Esophagus squamous epithelium (tissue), 5 donors: ENCODE measurements at places on chromosomes 13 and 19.

DNA sequence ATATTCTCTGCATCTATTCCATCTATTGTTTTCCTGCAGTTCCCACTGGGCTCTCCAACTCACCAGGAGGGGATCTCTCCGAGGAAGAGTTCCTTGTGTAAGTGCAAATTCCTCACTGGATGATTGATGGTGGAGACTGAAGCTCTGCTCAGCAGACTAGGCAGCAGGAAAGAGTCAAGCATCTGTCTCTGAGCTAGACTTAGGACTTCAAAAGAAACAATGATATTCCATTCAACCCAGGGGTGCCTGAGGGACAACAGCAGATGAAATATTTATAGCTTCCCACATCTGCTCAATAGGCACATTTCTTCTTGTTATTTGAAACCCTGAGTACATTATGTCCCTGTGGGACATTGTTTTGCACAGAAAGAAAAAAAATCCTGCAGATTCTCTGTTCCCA, at the start of the genes OR7A5 and OR7C1:
Gene OR7A5, minus strand, starts transcription at position 175 of the 400 bp plus-strand sequence. CDS start 6,944 bp downstream, outside the sequence.
Gene OR7C1, minus strand, starts transcription at position 175 of the 400 bp plus-strand sequence. CDS start 35,049 bp downstream, outside the sequence.
- DNase-seq, result no peak
- H3K4me3 ChIP-seq, result no peak within 1 kb of the TSS
- H3K27me3 ChIP-seq, result peaks cover 3% of the 10 kb centered on the region
- H3K36me3 ChIP-seq, result no peaks in the 10 kb centered on the region

- H3K4me1 ChIP-seq, result no peaks in the 10 kb centered on the region
- no peak overlapping the region for H3K4me3 ChIP-seq
- no peak overlapping the region for H3K27ac ChIP-seq
- peaks cover 70% of the 10 kb centered on the region for H3K36me3 ChIP-seq
Measured at GRCh38 chr19:47758443-47758804, 13.1 kb downstream of the NOP53 start.

GRCh38 chr13:80563439-80563838, 222.5 kb upstream of the SPRY2 start:
- no peak overlapping the region for H3K27ac ChIP-seq
- no peaks in the 10 kb centered on the region for H3K4me1 ChIP-seq
- no peak overlapping the region for H3K4me3 ChIP-seq
- no peaks in the 10 kb centered on the region for H3K27me3 ChIP-seq
- no peak for DNase-seq

GRCh38 chr13:35256459-35257148, 219.9 kb downstream of the MAB21L1 start:
- H3K4me3 ChIP-seq, result no peak overlapping the region
- H3K36me3 ChIP-seq, result peaks cover 5% of the 10 kb centered on the region
- H3K27me3 ChIP-seq, result no peaks in the 10 kb centered on the region
- no peak for DNase-seq

GRCh38 chr13:110070511-110071120, 236.3 kb downstream of the COL4A1 start:
- H3K4me3 ChIP-seq, result no peak overlapping the region
- H3K36me3 ChIP-seq, result no peaks in the 10 kb centered on the region
- no peaks in the 10 kb centered on the region for H3K27me3 ChIP-seq
- H3K4me1 ChIP-seq, result no peaks in the 10 kb centered on the region

- H3K4me3 ChIP-seq, result no peak overlapping the region
- no peaks in the 10 kb centered on the region for H3K4me1 ChIP-seq
- H3K27ac ChIP-seq, result no peak overlapping the region
- H3K27me3 ChIP-seq, result no peaks in the 10 kb centered on the region
Measured at GRCh38 chr13:108594153-108594552, 35.3 kb upstream of the MYO16 start.

- H3K36me3 ChIP-seq, result no peaks in the 10 kb centered on the region
- no peaks in the 10 kb centered on the region for H3K4me1 ChIP-seq
- no peaks in the 10 kb centered on the region for H3K27me3 ChIP-seq
- no peak overlapping the region for H3K4me3 ChIP-seq
Measured at GRCh38 chr13:65460136-65460535, 1770.0 kb downstream of the PCDH9 start.

DNA sequence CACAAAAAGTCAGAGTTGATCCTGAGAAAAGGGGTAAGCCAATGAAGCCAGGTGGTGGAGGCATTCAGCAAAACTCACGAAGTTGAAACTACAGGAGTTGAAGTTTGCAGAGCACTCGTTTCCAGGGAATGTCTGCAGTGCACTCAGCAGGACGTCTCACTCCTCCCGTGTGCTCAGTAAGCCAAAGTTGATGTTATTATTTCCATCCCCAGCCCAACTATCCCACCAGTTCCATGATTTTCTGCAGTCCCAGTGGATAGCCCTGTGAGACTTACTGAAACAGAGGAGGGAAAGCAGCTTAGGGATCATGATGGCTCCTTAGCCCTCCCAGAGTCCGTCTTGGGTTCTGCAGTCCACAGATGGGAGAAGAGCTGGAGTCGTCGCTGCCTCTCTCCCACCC, at the start of gene TARM1:
Gene TARM1, minus strand, starts transcription at position 334 of the 400 bp plus-strand sequence. Its CDS starts 25 bp downstream, at position 309.
- no peaks in the 10 kb centered on the region for H3K36me3 ChIP-seq
- H3K27me3 ChIP-seq, result no peaks in the 10 kb centered on the region
- H3K4me1 ChIP-seq, result no peaks in the 10 kb centered on the region
- DNase-seq, result no peak
- H3K4me3 ChIP-seq, result no peak within 1 kb of the TSS
- H3K27ac ChIP-seq, result no peak within 1 kb of the TSS

DNA sequence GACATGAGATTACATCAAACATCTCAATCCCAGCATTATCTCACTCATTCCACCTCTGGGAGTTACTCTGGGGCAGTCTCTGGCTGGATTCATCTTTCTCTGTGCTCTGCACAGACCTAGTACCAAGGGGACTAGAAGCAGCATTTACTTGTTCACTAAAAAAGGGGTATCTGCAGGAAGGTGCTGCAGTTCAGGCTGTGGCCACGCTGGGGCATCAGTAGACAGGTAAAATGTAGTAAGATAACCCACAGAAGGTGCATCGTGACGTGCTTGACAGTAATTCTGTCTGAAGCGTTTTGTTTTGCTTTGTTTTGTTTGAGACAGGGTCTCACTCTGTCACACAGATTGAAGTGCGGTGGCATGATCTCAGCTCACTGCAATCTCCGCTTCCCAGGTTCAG, 29.3 kb downstream of the ZNF564 start:
- H3K4me3 ChIP-seq, result no peak overlapping the region
- no peak overlapping the region for H3K27ac ChIP-seq
- H3K4me1 ChIP-seq, result no peaks in the 10 kb centered on the region

- DNase-seq, result no peak
- H3K4me3 ChIP-seq, result no peak overlapping the region
- peaks cover 9% of the 10 kb centered on the region for H3K4me1 ChIP-seq
Measured at GRCh38 chr13:114155926-114156883, 22.9 kb upstream of the CFAP97D2 start.

DNA sequence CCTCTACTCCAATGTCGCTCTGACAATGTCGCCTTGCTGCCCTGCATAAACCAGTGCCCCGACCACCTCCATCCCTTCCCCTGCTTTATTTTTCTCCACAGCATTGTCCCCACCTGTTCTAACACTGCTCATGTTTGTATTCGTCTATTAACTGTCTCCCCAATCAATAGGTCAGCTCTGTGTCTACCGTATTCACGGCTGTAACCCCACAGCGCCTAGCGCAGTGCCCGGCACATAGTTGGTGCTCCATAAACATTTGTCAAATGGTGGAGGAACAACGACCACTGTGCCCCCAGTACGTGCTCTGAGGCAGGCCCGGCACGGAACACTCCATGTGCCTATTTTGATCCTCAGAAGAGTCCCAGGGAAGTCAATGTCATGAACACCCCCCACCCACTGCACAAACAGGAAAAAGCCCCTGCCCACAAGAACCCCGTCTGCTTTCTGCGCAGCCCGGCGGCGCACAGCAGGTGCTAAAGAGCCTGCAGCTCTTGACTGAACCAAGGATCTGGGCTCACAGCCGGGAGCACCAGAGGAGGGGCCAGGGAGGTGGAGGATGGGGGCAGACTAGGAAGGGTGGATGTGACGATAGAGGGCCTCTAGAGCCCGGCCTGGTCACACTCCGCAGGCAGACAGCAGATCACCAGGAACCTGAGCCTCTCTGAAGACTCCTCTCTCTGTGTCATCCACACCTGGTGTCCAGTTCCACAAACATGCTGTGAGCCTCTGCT, 1.8 kb upstream of the CEACAM16 start:
- no peak overlapping the region for H3K4me3 ChIP-seq
- no peak overlapping the region for H3K27ac ChIP-seq
- peaks cover 22% of the 10 kb centered on the region for H3K4me1 ChIP-seq
- H3K27me3 ChIP-seq, result peaks cover 6% of the 10 kb centered on the region

- peak overlapping the region; percentile 88 for H3K27ac ChIP-seq
- H3K36me3 ChIP-seq, result no peaks in the 10 kb centered on the region
- peaks cover 20% of the 10 kb centered on the region for H3K4me1 ChIP-seq
- no peak for DNase-seq
- no peak overlapping the region for H3K4me3 ChIP-seq
- H3K27me3 ChIP-seq, result no peaks in the 10 kb centered on the region
Measured at GRCh38 chr19:51020988-51021651, 1.6 kb upstream of the KLK10 start.

- no peak for DNase-seq
- no peaks in the 10 kb centered on the region for H3K36me3 ChIP-seq
- no peak overlapping the region for H3K27ac ChIP-seq
- peaks cover 8% of the 10 kb centered on the region for H3K4me1 ChIP-seq
Measured at GRCh38 chr19:48671446-48671995, 1.3 kb downstream of the NTN5 start.

DNA sequence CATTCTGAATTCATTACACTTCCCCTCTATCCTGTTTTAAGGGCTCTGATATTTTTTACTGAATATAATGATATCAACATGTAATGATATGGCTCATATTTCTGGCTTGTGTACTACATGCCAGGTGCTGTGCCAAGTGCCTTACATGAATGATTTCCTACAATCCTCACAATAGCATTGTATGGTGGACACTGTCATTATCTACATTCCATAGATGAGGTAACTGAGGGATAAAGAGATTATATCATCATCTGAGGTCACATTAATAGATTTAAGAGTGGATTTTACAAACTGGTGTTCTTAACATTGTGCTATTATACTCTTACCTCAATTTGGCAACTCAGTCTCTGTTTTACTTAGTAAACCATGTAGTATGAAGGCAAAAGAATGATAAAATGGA, 502.0 kb downstream of the LIG4 start:
- no peaks in the 10 kb centered on the region for H3K4me1 ChIP-seq
- no peak for DNase-seq
- H3K27me3 ChIP-seq, result no peaks in the 10 kb centered on the region
- no peak overlapping the region for H3K4me3 ChIP-seq
- no peak overlapping the region for H3K27ac ChIP-seq
- no peaks in the 10 kb centered on the region for H3K36me3 ChIP-seq

DNA sequence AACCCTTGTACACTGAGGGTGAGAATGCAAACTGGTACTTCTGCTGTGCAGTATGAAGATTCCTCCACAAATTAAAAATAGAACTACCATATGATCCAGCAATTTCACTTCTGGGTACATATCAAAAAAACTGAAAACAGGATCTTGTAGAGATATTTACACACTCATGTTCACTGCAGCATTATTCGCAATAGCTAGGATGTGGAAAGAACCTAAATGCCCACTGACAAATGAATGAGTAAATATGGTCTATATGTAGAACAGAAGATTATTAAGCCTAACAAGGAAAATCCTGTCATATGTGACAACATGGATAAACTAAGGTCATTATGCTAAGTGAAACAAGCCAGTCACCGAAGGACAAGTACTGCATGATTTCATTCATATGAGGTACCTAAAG, 304.7 kb downstream of the ENOX1 start:
- H3K4me3 ChIP-seq, result no peak overlapping the region
- no peaks in the 10 kb centered on the region for H3K36me3 ChIP-seq
- no peak for DNase-seq
- no peaks in the 10 kb centered on the region for H3K4me1 ChIP-seq
- H3K27ac ChIP-seq, result no peak overlapping the region

- peaks cover 62% of the 10 kb centered on the region for H3K4me1 ChIP-seq
- no peaks in the 10 kb centered on the region for H3K36me3 ChIP-seq
Measured at GRCh38 chr19:2949939-2950285, 5.1 kb upstream of the ZNF77 start.
